Skeletal muscle tissue (tissue), 5 donors: ENCODE measurements at places on chromosomes 2 and 18. TPM values are rescaled to one million over a fixed set of nuclear protein-coding genes. Genes with fewer than 3 reads are reported as not detected.

Gene GKN2
- not detected for total RNA-seq

Gene GRP
- total RNA-seq, result not detected

Gene ACMSD
- not detected for total RNA-seq

Gene RAPGEF4
- 5.7 TPM for total RNA-seq
